Neural progenitor cell (in vitro differentiated cells): ENCODE measurements at places on chromosomes 12 and 14.
A peak's percentile ranks its signal among the peaks of the same experiment; 100 is the strongest.

GRCh38 chr12:87809916-87810315 is 219.3 kb downstream of the C12orf50 start:
- H3K4me1 ChIP-seq, result peaks cover 6% of the 10 kb centered on the region
- no peaks in the 10 kb centered on the region for H3K27me3 ChIP-seq
- no peak for DNase-seq
- H3K27ac ChIP-seq, result no peak overlapping the region
- no peaks in the 10 kb centered on the region for H3K36me3 ChIP-seq
- no peak overlapping the region for H3K4me3 ChIP-seq

GRCh38 chr12:26373606-26374495 is 178.5 kb downstream of the SSPN start:
- H3K27me3 ChIP-seq, result no peaks in the 10 kb centered on the region
- no peaks in the 10 kb centered on the region for H3K36me3 ChIP-seq
- H3K4me1 ChIP-seq, result peaks cover 9% of the 10 kb centered on the region
- no peak overlapping the region for H3K27ac ChIP-seq

DNA sequence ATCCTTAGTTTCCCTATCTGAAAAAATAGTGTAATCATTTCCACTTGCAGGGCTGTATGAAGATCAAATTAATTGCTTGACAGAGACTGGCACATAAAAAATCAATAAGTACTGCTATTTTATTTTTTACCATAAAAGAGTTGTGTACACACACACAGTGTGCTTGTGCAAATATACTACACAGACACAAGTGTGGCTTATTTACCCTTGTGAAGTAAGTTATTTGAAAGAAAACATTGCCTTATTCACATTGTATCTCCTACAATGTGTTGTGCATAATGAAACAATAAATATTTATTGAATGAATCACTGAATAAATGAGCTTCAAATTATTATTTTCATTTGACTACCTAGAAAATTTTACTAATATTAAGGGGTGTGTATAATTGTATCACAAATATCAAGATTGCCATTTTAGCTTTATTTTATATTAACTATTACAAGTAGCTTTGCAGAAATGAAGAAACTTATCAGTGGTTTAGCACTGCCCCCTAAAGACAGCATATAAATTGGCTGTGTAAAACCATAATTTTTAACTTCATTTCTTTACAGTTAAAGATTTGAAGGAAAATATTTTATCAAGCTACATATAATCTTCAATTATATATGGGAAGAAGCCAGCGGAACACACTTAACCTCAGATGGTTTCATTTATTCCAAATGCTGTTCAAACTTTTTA is 11.3 kb downstream of the GARIN6 start:
- no peaks in the 10 kb centered on the region for H3K27me3 ChIP-seq
- no peak overlapping the region for H3K4me3 ChIP-seq
- DNase-seq, result no peak
- H3K36me3 ChIP-seq, result no peaks in the 10 kb centered on the region
- H3K4me1 ChIP-seq, result no peaks in the 10 kb centered on the region
- no peak overlapping the region for H3K27ac ChIP-seq

- no peaks in the 10 kb centered on the region for H3K4me1 ChIP-seq
- DNase-seq, result no peak
- no peak overlapping the region for H3K4me3 ChIP-seq
- H3K27ac ChIP-seq, result no peak overlapping the region
- no peaks in the 10 kb centered on the region for H3K36me3 ChIP-seq
Observed at GRCh38 chr12:65689508-65689907, 134.8 kb upstream of the HMGA2 start.

GRCh38 chr14:104859900-104860299 is 5.2 kb upstream of the CEP170B start:
- peaks cover 16% of the 10 kb centered on the region for H3K4me1 ChIP-seq
- H3K36me3 ChIP-seq, result no peaks in the 10 kb centered on the region
- H3K4me3 ChIP-seq, result no peak overlapping the region
- H3K27me3 ChIP-seq, result peaks cover 26% of the 10 kb centered on the region
- H3K27ac ChIP-seq, result no peak overlapping the region

- no peak for DNase-seq
- H3K36me3 ChIP-seq, result no peaks in the 10 kb centered on the region
- H3K27ac ChIP-seq, result no peak overlapping the region
- H3K27me3 ChIP-seq, result no peaks in the 10 kb centered on the region
- H3K4me3 ChIP-seq, result no peak overlapping the region
- H3K4me1 ChIP-seq, result no peaks in the 10 kb centered on the region
Observed at GRCh38 chr12:106049546-106049945, 89.2 kb downstream of the NUAK1 start.

DNA sequence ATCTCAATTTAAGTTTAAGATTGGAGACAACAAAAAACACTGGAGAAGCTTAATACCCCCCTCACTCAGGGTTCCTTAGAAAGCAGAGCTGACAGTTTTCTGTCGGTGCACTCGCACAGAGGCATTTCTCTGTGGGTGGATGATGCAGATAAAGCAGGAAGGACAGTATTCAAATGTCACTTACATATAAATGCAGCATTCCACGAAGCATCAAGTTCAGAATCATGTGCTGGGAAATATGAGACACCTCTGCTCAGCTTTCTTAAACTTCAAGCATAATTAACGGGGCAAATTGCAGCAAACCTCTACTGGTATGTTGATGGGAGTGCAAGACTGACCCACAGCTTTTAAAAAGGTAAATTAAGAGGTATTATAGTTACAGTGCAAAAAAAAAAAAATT is 68.7 kb downstream of the DICER1 start:
- H3K4me3 ChIP-seq, result no peak overlapping the region
- peaks cover under 1% of the 10 kb centered on the region for H3K4me1 ChIP-seq

DNA sequence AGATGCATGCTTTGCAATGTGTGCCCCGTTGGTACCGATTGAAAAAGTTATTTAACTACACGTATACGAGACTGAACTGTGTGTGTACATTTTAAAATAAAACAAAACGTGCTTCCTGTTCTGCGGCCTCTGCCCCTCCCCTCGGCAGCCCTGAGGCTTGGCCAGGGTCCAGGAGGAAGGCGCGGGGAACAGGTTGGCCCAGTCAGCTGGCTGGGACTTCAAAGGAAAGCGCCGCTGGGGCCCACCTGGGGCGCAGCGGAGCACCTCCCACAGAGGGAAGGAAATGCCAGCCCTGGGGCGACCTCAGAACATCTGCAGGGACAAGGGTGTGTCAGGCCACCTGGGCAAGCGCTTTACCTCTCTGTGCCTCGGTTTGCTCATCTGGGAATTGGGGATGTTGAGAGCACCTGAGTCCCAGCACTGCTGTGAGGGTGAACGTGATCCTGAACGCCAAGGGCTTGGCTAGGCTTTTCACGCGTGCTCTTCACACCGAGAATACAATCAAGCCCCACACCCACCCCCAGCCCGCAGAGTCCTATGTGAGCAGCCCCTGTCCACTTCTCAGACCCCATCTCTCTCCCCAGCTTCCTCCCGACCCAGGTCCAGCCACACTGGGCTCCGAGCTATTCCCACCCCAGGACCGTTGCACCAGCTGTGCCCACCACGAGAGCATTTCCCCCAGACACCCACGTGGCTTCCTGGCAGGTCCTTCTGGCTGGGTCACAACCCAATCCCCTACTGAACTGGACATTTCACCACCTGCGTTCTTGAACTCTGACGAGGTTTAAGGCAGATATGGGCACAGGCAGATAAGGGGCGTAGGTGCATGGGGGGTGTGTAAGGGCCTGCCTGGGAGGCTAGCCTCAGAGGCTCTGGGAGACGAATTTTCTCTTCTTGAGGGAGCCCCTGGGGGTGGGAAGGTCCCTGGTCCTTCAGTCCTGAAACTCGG is 41.9 kb upstream of the NCOR2 start:
- H3K4me1 ChIP-seq, result peaks cover 7% of the 10 kb centered on the region
- H3K27me3 ChIP-seq, result no peaks in the 10 kb centered on the region
- H3K4me3 ChIP-seq, result no peak overlapping the region
- no peaks in the 10 kb centered on the region for H3K36me3 ChIP-seq

DNA sequence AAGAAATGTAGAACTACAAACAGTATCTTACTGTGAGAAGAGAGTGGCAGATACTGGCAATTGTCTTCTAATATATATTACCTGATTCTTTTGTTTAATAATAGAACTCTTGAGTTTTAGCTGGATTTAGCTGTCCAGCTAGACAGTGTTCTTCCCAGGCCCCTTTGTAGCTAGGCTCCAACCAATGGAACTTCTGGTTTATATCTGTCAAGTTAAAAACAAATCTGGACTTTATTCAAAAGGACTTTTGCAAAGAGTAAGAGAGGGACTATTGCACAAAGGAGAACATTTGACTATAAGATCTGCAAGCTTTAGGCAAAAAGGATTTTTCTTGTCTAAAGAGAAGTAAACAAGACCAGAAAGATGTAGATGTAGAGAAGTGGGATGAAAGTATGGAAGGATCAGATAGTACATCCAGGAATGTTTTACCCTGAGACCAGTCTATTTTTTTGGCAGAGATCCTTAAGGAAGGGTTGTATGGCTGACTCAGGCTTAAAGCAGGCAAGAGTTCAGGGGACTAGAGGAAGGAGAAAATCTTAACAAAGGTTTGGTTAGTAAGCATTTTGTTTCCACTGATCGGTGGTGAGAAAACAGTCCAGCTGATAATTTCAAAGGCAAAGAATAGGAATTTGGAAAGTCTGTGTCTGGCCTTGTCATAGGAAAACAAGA is 111.1 kb upstream of the PLEKHA5 start:
- H3K27me3 ChIP-seq, result no peaks in the 10 kb centered on the region
- no peak for DNase-seq
- peaks cover 11% of the 10 kb centered on the region for H3K4me1 ChIP-seq
- no peak overlapping the region for H3K4me3 ChIP-seq

DNA sequence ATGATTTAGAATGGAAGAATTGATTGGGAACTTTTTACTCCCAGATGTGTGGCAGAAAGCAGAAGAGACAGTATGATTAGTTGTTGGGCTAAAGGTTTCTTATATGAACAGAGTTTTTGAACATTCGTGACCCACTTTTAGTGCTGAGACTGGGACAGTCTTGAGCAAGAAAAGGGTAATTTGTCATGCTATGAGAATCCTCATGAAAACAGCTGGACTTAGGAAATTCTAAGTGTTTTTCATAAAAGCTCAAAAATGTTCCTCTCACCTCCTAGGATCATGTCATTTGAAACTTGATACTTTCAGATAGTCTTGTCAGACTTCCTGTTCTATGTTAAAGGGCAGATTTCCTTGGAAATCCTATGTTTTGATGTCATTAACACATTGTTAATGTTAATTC is 86.1 kb downstream of the MGAT4C start:
- no peaks in the 10 kb centered on the region for H3K36me3 ChIP-seq
- DNase-seq, result no peak
- no peak overlapping the region for H3K27ac ChIP-seq
- H3K27me3 ChIP-seq, result no peaks in the 10 kb centered on the region
- no peaks in the 10 kb centered on the region for H3K4me1 ChIP-seq
- H3K4me3 ChIP-seq, result no peak overlapping the region

- no peak overlapping the region for H3K4me3 ChIP-seq
- H3K36me3 ChIP-seq, result no peaks in the 10 kb centered on the region
- H3K4me1 ChIP-seq, result peaks cover 22% of the 10 kb centered on the region
Observed at GRCh38 chr14:51922624-51923023, 62.2 kb downstream of the GNG2 start.

DNA sequence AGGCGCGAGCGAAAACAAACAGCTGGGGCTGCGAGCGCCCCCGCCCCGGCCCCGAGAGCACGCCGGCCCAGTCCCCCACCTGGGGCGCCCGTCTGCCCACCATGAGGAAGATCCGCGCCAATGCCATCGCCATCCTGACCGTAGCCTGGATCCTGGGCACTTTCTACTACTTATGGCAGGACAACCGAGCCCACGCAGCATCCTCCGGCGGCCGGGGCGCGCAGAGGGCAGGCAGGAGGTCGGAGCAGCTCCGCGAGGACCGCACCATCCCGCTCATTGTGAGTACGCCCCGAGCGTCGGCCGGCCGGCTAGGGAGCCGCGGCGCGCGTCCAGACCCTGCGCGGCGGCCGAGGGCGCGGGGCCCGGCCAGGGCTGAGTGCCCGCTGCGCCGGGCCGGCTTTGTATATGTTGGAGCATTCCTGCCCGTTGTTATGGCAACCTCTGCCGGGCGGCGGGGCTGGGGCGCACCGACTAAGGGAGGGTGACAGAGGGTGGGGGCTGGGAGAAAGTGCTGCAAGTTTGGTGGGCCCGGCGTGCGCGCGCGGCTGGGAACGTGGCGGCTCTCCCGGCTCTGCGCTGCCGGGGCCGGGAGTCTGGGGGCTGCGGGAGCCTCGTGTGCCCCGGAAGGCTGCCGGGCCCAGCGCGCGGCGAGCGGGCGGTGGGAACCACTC is 367 bp downstream of the GALNT16 start:
- no peak overlapping the region for H3K27ac ChIP-seq
- H3K4me1 ChIP-seq, result peaks cover 22% of the 10 kb centered on the region
- H3K27me3 ChIP-seq, result peaks cover 69% of the 10 kb centered on the region
- H3K36me3 ChIP-seq, result no peaks in the 10 kb centered on the region

- H3K4me3 ChIP-seq, result no peak overlapping the region
- H3K27me3 ChIP-seq, result no peaks in the 10 kb centered on the region
- peaks cover 30% of the 10 kb centered on the region for H3K4me1 ChIP-seq
- H3K36me3 ChIP-seq, result no peaks in the 10 kb centered on the region
Observed at GRCh38 chr12:120653611-120654010, 13.2 kb downstream of the CABP1 start.

DNA sequence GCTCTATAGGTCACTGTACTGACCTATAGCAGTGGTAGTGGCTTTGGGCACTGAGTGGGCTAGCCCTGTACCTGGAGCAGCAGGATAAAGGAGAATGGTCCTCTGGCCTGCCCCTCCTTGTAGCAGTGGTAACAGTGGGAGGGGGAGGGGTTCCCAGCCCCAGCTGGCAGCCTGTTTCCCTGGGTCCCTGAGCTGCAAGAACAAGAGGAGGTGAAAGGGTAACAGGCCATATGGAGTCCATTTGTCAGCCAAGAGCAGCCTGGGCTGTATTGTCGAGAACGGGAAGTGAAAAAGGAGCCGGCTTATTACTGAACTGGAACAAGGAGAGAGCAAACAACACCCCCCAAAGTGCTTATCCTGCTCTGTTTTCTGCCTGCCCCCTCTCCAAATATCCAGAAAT is 73.8 kb upstream of the SRSF5 start:
- H3K27ac ChIP-seq, result no peak overlapping the region
- peaks cover 71% of the 10 kb centered on the region for H3K4me1 ChIP-seq
- DNase-seq, result peak; percentile 34
- no peaks in the 10 kb centered on the region for H3K36me3 ChIP-seq

DNA sequence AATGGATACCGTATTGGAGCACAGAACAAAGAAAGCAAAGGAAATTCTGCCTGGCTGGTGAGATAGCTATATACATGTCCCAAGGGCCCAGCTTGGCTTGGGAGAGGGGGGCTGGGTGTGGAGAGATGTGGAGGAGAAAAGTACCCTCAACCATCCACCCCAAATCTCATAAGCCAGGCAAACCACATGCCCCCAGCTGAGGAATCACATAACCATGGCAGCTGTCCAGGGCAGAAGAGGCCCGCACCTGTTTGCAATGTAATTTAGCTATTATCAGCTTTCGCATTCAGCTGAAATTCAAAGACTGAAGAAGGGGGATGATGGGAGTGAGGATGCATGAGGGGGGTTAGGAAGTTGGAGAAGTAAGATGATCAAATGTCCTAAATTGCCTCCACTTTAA is 196.1 kb downstream of the TBX5 start:
- no peak overlapping the region for H3K4me3 ChIP-seq
- no peaks in the 10 kb centered on the region for H3K36me3 ChIP-seq
- no peak overlapping the region for H3K27ac ChIP-seq
- DNase-seq, result no peak
- peaks cover 15% of the 10 kb centered on the region for H3K4me1 ChIP-seq

- H3K27me3 ChIP-seq, result no peaks in the 10 kb centered on the region
- no peak overlapping the region for H3K4me3 ChIP-seq
- no peaks in the 10 kb centered on the region for H3K36me3 ChIP-seq
- no peak for DNase-seq
Observed at GRCh38 chr12:72865921-72866320, 593.8 kb downstream of the TRHDE start.
